ENCODE measurements at places on chromosomes 6 and 20.

DNA sequence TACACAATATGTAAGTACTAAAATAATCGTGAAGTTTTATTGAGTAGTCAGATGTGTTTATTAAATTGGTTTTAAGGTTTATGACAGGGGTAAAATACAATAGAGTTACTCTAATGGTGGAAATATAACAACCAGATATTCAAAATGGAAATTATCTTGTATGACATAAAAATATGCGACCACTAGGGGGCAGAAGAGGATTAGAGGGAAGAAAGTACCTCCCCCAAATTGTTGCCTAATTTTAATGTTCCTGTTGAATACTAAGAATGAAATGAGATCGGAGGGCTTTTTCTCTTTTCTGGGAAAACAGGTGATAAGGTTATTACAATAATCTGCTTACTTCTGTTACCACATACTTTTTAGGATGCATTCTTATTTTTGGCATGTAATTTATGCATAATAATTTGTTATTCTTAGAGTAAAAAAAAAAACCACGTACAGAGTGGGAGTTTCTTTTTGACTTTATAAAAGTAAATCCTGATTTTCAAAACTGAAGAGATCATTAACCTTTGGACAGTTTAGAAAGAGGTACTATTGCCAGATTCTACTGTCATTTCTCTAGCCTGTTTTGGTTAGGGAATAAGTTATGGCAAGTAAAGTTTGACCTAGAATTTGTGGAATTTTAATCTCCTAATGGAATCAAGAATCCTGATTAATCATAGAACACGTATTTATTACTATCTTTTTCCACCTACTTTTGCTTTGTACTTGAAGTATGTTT, 159.2 kb downstream of the CD109 start:
- DNase-seq, result peak; percentile 4

DNA sequence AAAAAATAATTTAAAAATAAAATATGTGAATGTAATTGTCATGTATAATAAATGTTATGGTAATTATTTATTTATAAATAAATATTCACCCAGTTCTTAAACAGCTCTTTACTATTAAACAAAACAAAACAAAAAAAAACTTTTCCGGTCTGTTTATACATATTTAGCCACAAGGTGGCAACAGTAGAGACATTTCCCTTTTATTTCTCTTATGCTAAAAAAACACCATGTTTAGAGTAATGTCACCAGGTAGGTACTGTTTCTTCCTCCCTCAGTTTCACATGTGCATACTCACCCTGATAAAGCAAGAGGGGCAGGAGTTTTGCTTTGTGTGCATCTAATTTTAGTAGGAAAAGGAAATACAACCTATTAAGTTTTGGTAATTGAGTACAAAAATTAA, 610.4 kb upstream of the IMPG1 start:
- no peak for DNase-seq

DNA sequence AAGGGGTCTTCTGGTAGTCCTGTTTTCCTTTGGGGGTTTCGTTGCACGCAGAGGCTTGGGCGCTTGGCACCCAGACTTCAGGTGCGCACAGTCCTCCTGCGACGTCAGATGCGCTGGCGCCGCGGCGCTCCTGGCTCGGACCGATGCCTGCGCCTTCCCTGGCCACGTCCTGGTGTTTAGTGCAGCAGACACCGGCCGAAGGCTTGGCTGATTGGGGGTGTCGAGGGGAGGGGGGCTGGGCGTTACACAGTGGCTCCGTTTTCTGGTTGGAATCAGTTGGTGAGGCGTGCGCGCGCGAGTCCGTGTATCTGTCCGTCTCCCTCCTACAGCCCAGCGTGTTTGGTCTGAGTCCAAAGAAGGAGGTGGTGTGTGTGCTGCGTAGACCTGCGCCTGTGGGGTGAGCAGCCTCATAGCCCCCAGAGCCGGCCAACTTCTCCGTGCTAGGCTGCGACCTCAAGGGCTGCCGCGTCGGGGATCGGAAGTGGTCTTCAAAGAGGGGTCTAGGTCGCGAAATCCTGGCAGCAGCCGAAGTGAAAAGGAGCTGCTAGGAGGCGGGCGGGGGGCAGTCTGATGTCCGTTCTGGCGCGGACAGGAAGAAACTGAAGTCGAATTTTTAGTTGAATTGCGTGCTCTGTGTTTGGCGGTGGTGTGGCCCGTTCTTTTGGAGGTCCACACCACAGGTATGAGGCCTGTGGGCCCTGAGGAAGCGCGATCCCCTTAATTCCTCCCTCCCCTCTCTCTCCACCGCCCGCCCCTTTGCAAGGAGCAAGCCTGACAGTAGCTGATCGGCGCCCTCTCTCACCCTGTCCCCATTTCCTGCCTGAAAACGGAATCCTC, 1.5 kb downstream of the SYNDIG1 start:
- DNase-seq, result no peak

DNA sequence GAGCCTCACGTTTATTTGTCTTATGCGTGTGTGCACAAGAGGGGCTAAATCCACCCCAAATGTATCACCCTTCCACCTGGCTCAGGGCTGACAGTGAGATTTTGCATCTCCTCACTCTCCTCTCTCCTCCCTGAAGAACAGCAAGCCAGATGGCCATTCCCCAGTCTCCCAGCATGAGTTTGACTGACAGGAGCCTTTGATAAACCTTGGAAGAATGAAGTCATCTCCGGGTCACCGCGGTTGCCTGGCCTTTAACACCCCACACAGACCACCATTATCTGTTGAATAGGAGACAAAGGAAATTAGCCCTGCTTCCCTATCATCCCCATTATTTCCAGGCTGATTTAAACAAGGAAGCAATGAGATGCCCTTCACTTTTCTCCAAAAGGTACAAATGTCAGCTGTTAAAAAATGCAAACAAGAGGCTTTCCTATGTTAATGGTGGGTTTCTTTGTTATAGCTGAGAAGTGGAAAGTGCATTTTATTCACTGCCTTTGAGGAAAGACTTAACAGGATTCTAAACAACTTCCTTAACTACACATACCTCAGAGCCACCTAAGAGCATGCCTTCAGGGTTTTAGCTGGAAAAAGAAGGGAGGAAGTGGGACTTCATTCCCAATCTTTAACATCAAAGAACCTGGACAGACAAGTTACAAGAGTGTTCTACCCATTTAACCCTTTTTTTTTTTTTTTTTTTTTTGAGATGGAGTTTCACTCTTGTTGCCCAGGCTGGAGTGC, 524.8 kb upstream of the ID4 start:
- no peak for DNase-seq

GRCh38 chr6:132589454-132589853, at the start of gene TAAR5:
Gene TAAR5, minus strand, starts transcription at chr6:132589741. Its CDS starts 55 bp downstream, at chr6:132589686.
- no peak for DNase-seq

GRCh38 chr20:10319855-10320254, 101.2 kb downstream of the SNAP25 start:
- DNase-seq, result no peak

DNA sequence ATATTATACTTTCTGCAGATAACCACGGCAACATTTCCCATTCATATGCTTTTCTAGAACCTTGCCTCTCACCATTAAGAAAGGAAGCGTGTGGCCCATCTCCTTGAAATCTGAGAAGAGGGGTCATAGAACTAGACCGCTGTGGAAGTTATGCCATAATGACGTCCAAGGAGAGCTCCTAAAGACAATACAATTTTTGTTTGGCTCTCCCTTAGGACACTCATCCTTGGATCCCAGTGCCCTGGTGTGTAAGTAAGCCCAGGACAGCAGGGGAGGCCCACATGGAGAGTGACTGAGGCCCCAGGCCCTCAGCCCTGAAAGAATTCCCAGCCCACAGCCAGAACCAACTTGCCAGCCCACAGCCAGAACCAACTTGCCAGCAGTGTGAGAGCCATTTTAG, 379.6 kb downstream of the FOXA2 start:
- no peak for DNase-seq

GRCh38 chr6:87762116-87762515, 60.1 kb upstream of the AKIRIN2 start:
- DNase-seq, result no peak

- no peak for DNase-seq
Measured at GRCh38 chr6:11208854-11209253, 23.6 kb downstream of the NEDD9 start.

- DNase-seq, result no peak
Measured at GRCh38 chr6:22030730-22031619, 265.9 kb downstream of the PRL start.

- no peak for DNase-seq
Measured at GRCh38 chr6:111161650-111162049, 74.3 kb downstream of the SLC16A10 start.
